Activated CD4-positive, alpha-beta memory T cell treated with anti-CD3 and anti-CD28 coated beads, Interleukin-2, amount 10 ng/mL, durations not matched to agents 7 days and 5 days (primary cell): ENCODE measurements at places on chromosomes 2 and 18. TPM values are rescaled to one million over a fixed set of nuclear protein-coding genes. Genes with fewer than 3 reads are reported as not detected.
A peak's percentile ranks its signal among the peaks of the same experiment; 100 is the strongest.

- DNase-seq: peak; percentile 7
These were observed 120.1 kb downstream of the CYP26B1 start for GRCh38 chr2:72027426-72028161.

EMILIN1 gene
- 0.78 TPM for total RNA-seq

DNA sequence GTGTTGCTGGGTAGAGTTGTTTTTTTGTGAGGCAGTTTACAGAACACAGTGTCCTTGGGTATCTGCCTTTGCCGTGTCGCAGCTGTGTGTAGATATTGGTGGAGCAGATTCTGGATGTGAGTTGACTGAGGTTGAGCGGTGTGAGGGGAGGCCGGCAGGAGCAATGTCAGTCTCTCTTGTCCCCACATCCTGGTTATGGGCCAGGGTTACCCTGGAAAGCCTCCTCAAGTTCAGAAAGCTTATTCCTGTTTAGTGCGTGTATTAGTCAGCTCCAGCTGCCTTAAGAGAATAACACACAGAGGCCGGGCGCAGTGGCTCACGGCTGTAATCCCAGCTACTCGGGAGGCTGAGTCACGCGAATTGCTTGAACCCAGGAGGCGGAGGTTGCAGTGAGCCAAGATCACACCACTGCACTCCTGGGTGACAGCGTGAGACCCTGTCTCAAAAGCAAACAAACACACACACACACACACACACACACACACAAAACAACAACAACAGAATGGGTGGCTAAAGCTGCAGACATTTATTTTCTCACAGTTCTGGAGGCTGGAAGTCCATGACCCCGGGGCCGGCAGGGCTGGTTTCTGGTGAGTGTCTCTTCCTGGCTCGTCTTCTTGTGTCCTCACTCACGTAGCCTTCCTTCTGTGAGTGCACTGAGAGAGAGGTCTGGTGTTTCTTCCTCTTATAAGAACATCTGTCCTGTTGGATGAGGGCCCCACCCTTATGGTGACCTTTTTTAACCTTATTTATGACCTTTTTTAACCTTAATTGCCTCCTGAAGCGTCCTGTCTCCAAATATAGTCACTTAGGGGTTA, 5.1 kb downstream of the NCK2 start:
- DNase-seq: peak; percentile 57

UXS1 gene
- total RNA-seq: 74.6 TPM

DNA sequence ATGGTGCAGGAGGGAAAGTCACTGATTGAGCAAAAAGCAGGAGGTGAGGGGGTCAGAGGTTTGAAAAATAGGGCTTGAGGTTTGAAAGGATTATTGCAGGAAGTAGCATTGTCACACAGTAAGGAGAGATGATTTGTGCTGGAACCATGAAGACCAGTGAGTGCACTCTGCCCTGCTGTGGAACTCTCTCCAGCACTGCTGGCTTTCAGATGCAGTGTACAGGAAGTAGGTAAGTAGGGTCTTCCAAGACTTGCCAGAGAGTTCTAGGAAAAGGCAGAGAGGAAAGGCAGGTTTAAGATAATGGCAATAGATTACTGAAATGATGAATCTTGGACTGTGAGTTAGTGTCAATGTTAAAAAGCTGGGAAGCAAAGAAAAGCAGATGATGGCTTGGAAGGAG, 11.2 kb downstream of the SP110 start:
- no peak for DNase-seq

GRCh38 chr18:10530852-10531251, 5.0 kb downstream of the NAPG start:
- peak; percentile 50 for DNase-seq
